ENCODE measurements at places on chromosomes 12 and 14. TPM values are rescaled to one million over a fixed set of nuclear protein-coding genes. Genes with fewer than 3 reads are reported as not detected.

Gene KRT81
- polyA plus RNA-seq = not detected

Gene GPR84
- 0.45 TPM for polyA plus RNA-seq

Gene RAPGEF3
- 41.0 TPM for polyA plus RNA-seq

Gene IRAK3
- 4.7 TPM for polyA plus RNA-seq

Gene SDR9C7
- polyA plus RNA-seq = 0.44 TPM

Gene CCDC60
- 0.12 TPM for polyA plus RNA-seq

- DNase-seq = no peak
Observed at GRCh38 chr14:33352821-33353220, 414.1 kb downstream of the NPAS3 start.

- no peak for DNase-seq
Observed at GRCh38 chr14:75184492-75184891, 8.1 kb upstream of the TMED10 start.

GRCh38 chr12:48818831-48819590 is 715 bp downstream of the CACNB3 start:
- no peak for DNase-seq

DNA sequence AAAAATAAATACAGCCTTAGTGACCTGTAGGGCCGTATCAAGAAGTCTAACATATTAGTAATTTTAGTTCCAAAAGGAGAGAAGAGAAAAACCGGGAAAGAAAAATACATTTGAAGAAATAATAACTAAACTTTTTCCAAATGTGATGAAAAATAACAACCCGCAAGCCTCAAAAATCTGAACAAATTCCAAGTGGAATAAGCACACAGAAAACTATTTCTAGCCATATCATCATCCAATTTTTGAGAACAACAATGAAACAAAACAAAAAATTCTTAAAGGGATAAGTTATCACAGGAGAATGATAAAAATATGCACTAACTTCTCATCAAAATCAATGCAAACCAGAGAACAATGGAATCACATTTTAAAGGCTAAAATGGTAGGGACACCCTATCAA is 198.1 kb upstream of the PLXNC1 start:
- no peak for DNase-seq

DNA sequence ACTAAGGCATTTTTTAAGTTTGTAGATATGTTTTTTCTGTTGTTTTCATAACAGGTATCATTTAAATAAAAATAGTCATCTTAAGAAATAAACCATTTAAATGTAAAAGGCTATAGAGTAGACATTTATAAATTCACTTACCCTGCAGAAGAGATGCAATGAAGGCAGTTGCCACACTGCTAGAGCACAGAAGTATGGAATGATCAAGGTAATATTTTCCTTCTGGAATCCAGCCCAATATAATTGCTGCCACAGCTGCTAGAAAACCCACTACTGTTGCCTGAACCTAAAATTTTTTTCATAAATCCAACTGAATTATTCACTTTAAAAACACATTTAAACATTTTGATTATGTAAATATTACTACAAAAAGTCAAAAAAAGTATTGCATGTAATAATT is 69.2 kb downstream of the SLC41A2 start:
- DNase-seq = no peak

DNA sequence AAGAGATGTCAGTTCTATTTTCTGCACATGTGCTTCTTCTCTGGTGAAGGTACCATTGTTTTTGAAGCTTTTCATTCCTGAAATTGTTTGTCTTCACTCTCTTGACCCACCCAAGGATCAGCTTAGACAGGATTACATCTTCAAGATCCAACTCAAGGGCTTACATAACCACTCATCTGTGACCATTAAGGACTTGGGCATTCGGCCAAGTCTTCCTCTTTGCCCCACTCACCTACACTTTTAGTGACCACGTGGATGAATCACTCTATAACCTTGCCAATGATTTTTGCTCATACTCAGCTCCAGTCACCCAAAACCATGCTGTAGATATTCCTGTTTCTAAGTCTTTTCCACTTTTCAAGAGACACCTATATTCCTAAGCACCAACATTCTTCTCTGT is 36.5 kb upstream of the SSTR1 start:
- DNase-seq = no peak

DNA sequence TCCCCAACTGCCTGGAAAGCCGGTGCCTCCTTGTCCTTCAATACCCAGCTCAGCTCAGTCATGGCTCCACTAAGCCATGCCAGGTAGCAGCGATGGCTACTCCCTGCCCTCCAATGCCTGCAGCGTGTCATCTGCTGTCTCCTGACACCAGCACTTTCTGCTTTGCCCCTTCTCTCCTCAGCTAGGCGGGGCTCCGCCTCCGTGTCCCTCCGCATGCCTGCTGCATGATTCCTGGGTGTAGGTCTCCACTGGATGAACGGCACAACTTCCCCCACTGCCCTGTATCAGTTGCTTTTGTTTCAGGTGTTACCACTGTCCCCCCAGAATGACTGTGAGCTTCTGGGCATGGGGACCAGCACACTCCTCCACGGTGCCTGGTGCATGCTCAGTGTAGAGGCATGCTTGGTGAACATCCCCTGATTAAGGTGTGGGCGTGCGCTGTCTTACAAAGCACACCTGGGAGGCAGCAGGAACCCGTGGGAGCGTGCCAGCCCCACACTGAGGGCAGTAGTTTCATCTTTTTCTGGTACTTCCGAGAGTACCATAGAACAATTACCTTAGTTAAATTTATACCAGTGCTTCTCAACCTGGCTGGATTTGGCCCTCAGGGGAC is 179.4 kb upstream of the PRMT8 start:
- no peak for DNase-seq

DNA sequence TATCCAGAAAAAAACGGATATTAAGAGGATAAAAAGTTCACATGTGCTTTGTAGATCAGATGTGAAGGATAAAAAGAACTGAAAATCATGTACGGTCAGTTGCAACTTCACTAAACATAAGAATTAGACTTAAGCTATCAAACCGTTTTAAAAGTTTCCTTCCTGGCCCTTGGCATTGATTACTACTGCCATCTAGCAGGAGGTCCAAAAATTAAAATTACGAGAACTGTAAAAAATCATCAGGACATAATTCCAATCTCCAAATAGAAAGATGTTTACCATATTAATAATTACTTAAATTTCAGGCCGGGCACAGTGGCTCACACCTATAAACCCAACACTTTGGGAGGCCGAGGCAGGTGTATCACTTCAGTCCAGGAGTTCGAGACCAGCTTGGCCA is 7.9 kb downstream of the WDR89 start:
- no peak for DNase-seq

DNA sequence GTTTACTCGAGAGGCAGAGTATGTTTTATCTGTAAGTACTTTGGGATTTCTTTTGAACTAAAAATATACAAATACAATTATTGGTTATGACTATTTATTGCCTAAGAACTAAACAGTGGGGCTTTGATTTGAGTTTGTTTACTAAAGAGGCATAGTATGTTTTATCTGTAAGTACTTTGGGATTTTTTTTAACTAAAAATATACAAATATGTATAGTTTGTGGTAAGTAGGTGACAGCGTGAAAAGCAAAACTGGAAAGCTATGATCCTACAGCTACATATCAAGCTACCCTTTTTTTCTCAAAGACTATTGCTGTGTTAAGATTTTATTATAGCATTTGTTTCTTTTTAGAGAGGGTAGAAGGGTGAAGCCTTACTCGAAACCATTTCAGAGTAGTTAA is 171.0 kb downstream of the RAD51B start:
- DNase-seq = no peak

GRCh38 chr12:116885491-116885890 is 4.2 kb upstream of the HRK start:
- no peak for DNase-seq

GRCh38 chr14:96049932-96050331 is 10.8 kb downstream of the C14orf132 start:
- no peak for DNase-seq

GRCh38 chr14:101732118-101732517 is 29.4 kb upstream of the PPP2R5C start:
- no peak for DNase-seq
